ENCODE measurements at places on chromosomes 7 and 10. TPM values are rescaled to one million over a fixed set of nuclear protein-coding genes. Genes with fewer than 3 reads are reported as not detected.

STMP1 gene
- total RNA-seq, result 28.1 TPM

PDE6C gene
- 0.07 TPM for total RNA-seq

SUGCT gene
- total RNA-seq, result 12.0 TPM

OR6V1 gene
- total RNA-seq, result not detected

TMEM213 gene
- 0.03 TPM for total RNA-seq

FAM200A gene
- 6.3 TPM for total RNA-seq

DPYSL4 gene
- 2.8 TPM for total RNA-seq

EVX1 gene
- 1.1 TPM for total RNA-seq

HOXA3 gene
- total RNA-seq, result 3.0 TPM

FBXL13 gene
- total RNA-seq, result 3.3 TPM

WEE2 gene
- 3.6 TPM for total RNA-seq

GATA3 gene
- 0.96 TPM for total RNA-seq

NYAP1 gene
- 1.6 TPM for total RNA-seq

BCAP29 gene
- total RNA-seq, result 76.6 TPM

GDF2 gene
- total RNA-seq, result not detected

AKR1C1 gene
- 175 TPM for total RNA-seq

PAPSS2 gene
- 47.0 TPM for total RNA-seq

ACHE gene
- 4.6 TPM for total RNA-seq

HABP2 gene
- total RNA-seq, result 109 TPM

SORCS1 gene
- total RNA-seq, result 3.7 TPM

LIPJ gene
- total RNA-seq, result not detected

PNLIPRP3 gene
- total RNA-seq, result 1.0 TPM

TDRD1 gene
- not detected for total RNA-seq

SPDYE2 gene
- total RNA-seq, result not detected

IGFBP3 gene
- total RNA-seq, result 632 TPM

OR2A5 gene
- total RNA-seq, result 0.44 TPM

SPOCK2 gene
- total RNA-seq, result 3.0 TPM

FRMD4A gene
- 6.8 TPM for total RNA-seq

STEAP2 gene
- 8.3 TPM for total RNA-seq

FANK1 gene
- total RNA-seq, result 0.88 TPM

SPDYE9 gene
- 0.07 TPM for total RNA-seq

GPRIN2 gene
- 23.4 TPM for total RNA-seq

OR13A1 gene
- total RNA-seq, result 0.37 TPM

GCK gene
- total RNA-seq, result 2.5 TPM

CYP3A7 gene
- 803 TPM for total RNA-seq

CTAGE6 gene
- 0.07 TPM for total RNA-seq

OR2A42 gene
- total RNA-seq, result not detected

SAMD9L gene
- 4.5 TPM for total RNA-seq

TMEM178B gene
- total RNA-seq, result 0.30 TPM

UNCX gene
- total RNA-seq, result not detected

PHTF2 gene
- 27.1 TPM for total RNA-seq

C7orf57 gene
- 0.43 TPM for total RNA-seq

TMEM236 gene
- 1.4 TPM for total RNA-seq

FAM25A gene
- total RNA-seq, result not detected

ARHGAP19 gene
- total RNA-seq, result 8.7 TPM

ATOH7 gene
- total RNA-seq, result not detected

STK31 gene
- 2.6 TPM for total RNA-seq

TRIM73 gene
- total RNA-seq, result 0.72 TPM

ANXA8L1 gene
- total RNA-seq, result 54.0 TPM

TCAF2 gene
- 1.0 TPM for total RNA-seq

LHFPL3 gene
- total RNA-seq, result not detected

ZNF12 gene
- 18.5 TPM for total RNA-seq

DLG5 gene
- 23.6 TPM for total RNA-seq

ADGRA1 gene
- total RNA-seq, result not detected

All from hepatocyte (in vitro differentiated cells).